ENCODE measurements at places on chromosomes 6 and 20.

DNA sequence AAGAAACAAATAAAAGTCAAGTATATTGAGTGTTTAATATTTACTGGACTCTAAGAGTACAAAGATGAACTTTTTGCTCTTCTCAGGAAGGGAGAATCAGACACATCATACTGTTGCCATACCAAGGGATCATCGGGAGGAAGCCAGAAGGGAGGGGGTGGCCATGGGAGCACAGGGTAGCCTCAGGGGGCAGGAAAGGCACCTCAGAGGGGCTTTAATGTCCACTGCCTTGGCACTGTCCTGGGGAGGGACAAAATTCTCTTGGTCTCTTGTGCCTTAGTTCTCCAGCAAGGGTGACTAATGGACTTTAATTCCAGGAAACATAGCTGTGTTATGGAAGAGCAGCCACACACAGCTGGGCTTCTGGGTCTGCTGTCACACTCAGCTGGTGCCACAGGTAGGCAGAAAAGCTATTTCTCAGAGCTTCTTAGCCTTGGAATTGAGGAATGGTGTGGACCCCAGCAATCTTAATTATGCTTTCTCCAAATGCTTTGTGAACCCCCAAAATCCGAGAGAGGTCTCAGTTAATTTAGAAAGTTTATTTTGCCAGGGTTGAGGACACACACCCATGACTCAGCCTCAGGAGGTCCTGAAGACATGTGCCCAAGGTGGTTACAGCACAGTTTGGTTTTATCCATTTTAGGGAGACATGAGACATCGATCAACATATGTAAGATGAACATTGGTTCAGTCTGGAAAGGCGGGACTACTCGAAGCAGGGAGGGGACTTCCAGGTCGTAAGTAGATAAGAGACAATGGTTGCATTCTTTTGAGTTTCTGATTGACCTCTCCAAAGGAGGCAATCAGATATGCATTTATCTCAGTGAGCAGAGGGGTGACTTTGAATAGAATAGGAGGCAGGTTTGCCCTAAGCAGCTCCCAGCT lies 53.2 kb downstream of the MRAP2 start:
- DNase-seq: no peak

DNA sequence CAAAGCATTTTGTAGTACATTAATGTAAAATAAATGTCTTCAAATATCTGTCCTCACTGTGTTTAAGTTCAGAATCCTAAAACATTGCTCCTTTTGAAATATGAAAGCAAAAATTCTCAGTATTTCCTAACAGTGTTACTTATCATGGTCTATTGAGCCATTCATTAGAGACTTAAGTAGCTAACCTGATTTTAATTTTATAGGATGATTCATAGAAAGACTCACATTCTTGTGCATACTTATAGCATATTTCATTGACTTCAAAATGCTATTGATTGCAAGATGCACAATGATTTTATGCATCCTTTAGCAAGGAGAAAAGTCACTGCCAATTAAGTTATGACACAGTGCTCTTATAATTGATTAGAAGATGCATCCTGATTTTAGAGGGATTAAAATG lies 85.7 kb downstream of the HIVEP1 start:
- no peak for DNase-seq

- DNase-seq: no peak
Measured at GRCh38 chr6:14452567-14453527, 335.3 kb downstream of the CD83 start.

- no peak for DNase-seq
Measured at GRCh38 chr6:42363926-42364849, 87.5 kb downstream of the TRERF1 start.

DNA sequence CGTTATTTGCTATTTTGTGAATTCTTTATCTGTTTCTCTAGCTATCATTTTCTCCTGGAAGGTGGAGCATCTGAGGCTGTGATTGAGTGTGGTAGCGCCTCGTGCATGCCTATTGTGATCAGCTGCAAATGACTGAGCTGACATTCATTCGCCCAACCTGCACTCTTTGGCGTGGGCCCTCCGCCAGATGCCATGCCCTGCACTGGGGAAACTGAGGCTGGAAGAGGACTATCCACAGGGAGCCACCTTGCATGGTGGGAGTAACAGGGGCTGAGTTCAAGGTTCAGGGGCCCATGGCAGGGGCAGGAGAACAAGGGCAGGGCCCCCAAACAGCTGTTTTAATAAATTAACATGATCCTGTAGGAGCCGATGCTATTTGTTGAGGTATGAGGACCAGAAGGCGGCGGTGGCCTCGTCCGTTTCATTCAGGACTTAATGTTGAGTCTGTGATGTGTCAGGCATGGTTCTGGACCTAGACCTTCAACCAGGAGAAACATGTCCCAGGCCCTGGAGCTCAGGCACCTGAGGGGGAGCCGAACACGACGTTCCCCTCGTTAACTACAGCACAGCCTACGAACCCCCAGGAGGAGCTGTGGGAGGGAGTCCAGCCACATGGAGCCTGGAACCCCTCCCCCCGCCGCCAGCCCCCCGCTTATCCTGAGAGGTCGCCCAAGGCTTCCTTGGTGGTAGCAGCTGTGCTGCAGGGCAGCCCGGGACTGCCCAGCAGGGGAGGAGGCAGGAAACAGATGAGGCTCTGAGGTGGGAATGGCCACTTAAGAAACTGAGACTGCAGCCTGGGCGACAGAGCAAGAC lies 242.9 kb downstream of the CDH4 start:
- DNase-seq: no peak
